Hindlimb muscle (tissue), 1 donor: ENCODE measurements at places on chromosomes 11 and 22.

DNA sequence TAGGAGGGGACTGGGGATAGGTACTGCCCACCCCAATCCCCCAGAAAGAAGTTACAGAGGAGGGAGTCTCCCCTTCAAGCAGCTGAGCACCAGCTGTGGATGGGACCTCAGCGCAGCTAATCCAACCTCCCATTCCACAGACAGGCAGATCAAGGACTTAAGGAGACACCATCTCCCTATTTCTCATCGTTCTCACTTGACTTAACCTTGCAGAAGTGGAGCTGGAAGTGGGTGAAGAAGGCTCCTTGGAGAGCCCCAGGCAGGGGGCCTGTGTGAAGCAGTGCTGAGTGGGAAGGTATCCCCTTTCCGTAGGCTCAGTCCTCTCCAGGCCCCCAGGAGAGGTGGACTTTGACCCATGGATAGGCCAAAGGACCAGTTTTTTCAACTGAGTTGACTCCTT lies 27.3 kb downstream of the USP35 start:
- DNase-seq = no peak

DNA sequence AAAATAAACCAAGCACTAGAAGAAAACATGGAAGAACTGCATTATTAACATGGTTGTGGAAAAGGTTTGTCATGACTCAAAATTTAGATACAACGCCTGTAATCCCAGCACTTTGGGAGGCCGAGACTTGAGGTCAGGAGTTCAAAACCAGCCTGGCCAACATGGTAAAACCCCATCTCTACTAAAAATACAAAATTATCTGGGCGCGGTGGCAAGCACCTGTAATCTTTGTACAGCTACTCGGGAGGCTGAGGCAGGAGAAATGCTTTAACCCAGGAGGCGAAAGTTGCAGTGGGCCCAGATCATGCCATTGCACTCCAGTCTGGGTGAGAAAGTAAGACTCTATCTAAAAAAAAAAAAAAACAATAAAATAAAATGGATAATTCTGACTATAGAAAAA lies 23.7 kb downstream of the GNB1L start:
- DNase-seq = no peak

GRCh38 chr11:96091476-96091875 lies 167.6 kb upstream of the MTMR2 start:
- DNase-seq = no peak

GRCh38 chr11:46249103-46249937 lies 28.1 kb upstream of the CREB3L1 start:
- no peak for DNase-seq

DNA sequence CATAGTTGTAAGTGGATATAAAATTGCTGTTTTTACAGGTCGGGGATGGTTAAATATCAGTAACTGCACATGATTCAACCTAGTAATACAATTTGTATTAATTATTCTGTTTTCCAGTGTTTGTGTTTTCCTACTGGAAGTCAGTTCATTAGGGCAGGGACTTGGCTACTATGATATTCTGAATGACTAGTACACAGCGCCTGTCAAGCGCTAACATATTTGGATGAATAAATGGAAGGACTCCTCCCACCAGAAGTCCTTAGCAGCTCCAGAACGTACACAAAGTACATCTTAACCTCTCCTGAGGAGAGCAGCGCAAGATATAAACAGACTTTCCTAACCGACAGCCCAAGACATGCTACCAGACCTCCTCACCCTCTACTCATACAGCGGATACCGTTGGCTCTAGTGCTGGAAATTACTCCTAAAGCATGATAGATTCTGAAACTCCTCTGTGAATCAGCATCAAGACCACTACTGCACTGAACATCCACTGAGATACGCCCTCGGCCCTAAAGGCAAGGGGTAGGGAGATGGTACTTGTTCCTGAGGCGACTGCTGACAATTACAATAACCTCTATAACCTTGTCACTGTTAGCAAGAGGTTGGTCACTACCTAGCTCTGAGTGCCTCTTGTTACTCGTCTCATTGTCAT lies 79.1 kb downstream of the RDX start:
- no peak for DNase-seq

DNA sequence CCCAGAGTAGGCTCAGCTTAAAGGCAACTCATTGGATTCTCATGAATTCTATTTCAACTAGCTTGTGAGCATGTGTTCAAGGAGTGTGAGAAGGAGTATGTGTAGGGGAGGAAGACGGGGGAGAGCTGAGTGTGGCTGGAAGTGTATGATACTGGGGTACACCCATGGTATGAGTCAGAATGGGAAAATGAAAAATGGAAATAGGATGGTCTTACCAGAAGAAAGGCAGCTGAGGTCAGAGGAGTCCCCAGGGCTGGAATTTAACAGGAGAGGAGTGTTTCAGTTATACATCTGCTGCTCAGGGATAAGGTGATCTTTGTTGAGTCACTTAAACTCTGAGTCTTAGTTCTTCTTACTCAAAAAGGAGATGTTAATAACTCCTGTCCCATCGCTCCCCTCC lies 6.7 kb upstream of the ADAMTS15 start:
- no peak for DNase-seq

DNA sequence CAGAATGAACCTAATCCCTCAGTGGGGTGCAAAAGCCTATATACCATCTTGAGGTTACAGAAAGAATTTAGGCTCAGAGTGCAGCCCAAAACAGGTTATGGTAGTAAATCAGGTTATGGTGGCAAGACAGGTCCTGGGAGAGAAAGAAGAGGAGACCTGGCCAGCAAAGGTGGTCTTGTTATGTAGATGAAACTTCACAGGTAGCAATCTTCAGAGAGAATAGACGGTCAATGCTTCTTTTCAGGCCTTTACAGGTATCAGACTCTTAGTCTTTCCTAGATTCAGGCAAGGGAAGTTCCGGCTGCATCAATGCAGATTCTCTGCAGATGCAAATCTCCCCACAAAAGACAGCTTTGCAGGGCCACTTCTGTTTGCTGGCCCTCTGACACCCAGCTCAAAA lies 45.8 kb upstream of the SORL1 start:
- no peak for DNase-seq

GRCh38 chr11:93236741-93237675 lies 39.2 kb upstream of the SLC36A4 start:
- no peak for DNase-seq

- DNase-seq = no peak
Observed at GRCh38 chr11:8277691-8278090, 14.0 kb upstream of the LMO1 start.

- no peak for DNase-seq
Observed at GRCh38 chr11:124670732-124671131, 2.8 kb downstream of the SIAE start.

DNA sequence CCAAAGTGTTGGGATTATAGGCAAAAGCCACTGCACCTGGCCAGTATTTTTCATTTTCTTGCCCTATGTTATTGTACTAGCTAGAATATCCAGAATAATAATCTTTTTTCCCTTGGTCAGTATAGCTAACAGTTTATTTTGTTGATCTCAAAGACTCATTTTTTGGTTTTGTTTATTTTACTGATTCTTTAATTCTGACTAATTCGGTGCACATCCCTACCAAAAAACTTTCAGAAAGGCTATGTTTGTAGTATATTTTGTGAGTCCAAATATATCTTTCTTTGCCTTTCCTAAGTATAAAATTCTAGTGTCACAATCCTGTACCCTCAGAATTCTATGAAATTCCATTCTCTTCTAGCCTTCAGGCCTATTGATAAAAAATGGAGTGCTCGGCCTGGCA lies 84.3 kb downstream of the PHF21A start:
- no peak for DNase-seq

- no peak for DNase-seq
Observed at GRCh38 chr11:71333473-71333872, 81.1 kb upstream of the SHANK2 start.

DNA sequence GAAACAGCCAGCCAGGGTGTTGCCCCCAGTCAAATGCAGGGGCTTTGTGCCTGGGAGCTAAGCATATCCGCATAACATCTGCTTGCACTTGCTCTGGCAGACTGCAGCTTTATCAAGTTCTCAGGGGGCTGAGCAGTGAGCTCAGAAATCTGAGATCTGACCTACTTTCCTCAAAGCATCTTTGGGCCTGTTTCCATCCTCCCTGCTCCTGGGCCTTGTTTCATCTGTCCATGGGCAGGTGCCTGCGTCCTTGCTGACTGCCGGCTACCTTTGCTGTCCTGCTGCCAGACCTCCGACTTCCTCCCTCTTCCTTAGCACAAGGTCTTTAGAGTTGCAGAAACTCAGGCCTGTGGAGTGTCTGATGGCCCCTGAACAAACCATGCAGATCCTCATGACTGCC lies 131.2 kb upstream of the B3GAT1 start:
- no peak for DNase-seq

DNA sequence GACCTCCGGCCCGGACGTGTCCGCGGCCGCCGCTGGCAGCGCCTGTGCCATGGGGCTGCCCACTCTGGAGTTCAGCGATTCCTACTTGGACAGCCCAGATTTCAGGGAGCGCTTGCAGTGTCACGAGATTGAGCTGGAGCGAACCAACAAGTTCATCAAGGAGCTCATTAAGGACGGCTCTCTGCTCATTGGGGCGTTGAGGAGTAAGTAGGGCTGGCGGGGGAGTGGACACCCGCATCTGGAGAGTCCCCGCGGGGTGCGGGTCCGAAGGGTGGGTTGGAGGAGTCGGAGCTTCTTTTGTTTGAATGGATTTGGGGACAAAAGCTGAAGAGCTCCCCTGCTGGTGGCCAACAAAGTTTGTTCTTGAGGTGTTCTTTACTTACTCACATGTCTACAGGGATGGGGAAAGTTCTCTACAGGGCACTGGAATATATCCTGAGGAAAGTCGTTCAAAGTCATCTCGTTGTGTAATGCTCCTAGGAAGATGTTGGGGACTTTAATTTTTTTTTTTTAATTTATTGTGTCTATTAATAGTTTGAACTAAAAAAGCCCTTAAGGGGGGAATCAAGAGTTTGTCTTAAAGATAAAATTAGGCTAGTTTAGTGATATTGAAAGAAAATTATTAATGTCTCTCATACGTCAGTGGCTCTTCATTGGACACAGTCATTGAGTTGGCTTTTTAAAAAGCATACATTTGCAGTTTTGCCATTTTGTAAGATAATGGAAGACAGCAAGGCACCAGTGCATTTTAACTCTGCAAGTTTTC lies 725 bp downstream of the ARHGAP42 start:
- DNase-seq = peak; percentile 85

- no peak for DNase-seq
Observed at GRCh38 chr11:9796854-9797253, 133.0 kb downstream of the SWAP70 start.

DNA sequence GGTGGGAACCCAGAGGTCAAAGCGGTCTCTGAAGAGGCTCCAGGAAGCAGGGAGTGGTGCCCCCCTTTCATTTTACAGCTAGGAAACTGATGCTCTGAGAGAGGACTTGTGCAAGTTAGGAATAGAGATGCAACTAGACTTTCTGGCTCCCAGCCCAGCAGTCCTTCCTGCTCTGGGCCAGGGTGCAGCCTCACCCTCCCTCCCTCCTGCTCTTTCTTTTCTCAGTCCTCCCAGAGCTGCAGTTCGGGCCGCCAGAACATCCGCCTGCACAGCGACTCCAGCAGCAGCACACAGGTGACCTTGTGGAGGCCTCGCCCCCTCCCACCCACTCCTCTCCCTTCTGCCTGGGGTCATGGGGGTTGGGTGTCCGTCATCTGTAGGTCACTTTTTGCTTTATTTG lies 51.5 kb downstream of the LHFPL7 start:
- DNase-seq = peak; percentile 77

DNA sequence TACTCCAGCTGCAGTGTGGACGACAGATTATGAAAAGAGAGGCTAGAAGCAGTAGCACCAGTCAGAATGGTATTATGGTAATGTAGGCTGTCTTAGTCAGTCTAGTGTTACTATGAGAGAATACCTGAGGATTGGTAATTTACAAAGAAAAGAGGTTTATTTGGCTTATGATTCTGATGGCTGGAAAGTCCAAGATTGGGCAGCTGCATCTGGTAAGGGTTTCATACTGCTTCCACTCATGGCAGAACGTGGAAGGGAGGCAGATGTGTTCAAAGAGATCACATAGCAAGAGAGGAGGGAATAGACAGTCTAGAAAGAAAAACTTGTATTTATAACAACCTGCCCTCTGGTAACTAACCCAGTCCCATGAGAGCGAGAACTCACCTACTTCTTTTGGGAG lies 77.3 kb upstream of the NAV2 start:
- no peak for DNase-seq

DNA sequence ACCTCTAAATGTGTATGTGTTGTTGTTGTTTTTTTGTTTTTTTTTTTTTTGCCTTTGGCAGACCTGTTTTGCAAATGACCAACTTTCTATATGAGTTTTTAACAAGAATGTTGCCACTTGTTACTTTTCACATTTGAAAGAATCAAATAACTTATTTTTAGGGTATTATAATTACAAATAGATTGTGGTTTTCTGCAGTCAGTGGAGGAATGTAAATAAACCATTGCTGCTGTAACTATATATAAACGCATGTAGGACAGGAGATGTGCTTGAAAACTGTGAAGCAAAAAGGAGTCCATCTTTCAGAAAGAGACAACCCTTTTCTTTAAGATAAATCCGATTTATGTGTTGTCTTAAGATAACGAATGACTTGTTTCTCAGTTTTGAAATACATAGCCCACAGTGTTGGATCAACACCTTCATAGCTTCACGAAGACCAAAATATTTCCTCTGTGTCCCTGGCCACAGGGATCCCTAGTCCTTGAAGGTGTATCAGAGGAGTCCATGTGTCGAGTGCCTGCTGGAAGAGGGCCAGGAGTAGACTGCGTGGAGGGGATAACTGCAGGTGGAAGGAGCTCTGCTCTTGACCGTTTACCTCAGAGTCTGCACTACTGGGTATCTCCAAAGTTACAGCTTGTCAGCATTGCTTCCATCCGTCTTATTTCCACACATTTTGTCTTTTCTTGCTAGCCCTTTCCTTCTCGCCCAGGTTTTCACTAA lies 24.7 kb downstream of the TNRC6B start:
- no peak for DNase-seq

GRCh38 chr11:46075168-46075567 lies 46.1 kb downstream of the PHF21A start:
- DNase-seq = peak; percentile 19

- no peak for DNase-seq
Observed at GRCh38 chr22:39994566-39995392, at the start of gene FAM83F. Gene FAM83F (plus strand): TSS chr22:39994954. CDS start chr22:39995043, 89 bp downstream.

GRCh38 chr11:59528711-59529110 lies 17.4 kb downstream of the OR4D9 start:
- DNase-seq = no peak

DNA sequence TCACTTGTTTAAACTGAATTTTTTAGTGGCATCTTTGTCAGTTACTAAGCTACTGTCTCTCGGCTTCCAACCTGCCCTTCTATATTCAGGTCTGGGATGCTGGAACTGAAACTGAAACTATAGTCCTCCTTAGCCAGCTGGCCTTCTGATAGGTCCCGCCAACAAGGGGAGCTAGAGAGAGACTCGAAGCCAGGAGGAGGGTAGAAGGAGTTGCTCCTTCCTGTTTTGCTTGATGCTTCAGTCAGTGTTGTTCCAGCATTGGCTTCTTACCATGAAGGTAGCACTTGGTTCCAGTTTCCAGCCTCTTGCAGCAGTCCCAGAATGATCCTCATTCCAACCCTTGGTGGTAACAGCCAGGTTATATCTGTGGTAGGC lies 32.9 kb upstream of the HORMAD2 start:
- DNase-seq = no peak

GRCh38 chr11:45527898-45528297 lies 137.5 kb downstream of the CHST1 start:
- DNase-seq = no peak

- DNase-seq = peak; percentile 40
Observed at GRCh38 chr11:14413307-14414069, 54.5 kb upstream of the RRAS2 start.

- DNase-seq = no peak
Observed at GRCh38 chr22:25091458-25091857, 108.2 kb upstream of the CRYBB3 start.

- no peak for DNase-seq
Observed at GRCh38 chr11:90124946-90125345, 9.5 kb upstream of the NAALAD2 start.
